Fibroblast of the aortic adventitia (primary cell): ENCODE measurements at places on chromosomes 6 and 20. TPM values are rescaled to one million over a fixed set of nuclear protein-coding genes. Genes with fewer than 3 reads are reported as not detected.
A peak's percentile ranks its signal among the peaks of the same experiment; 100 is the strongest.

DNA sequence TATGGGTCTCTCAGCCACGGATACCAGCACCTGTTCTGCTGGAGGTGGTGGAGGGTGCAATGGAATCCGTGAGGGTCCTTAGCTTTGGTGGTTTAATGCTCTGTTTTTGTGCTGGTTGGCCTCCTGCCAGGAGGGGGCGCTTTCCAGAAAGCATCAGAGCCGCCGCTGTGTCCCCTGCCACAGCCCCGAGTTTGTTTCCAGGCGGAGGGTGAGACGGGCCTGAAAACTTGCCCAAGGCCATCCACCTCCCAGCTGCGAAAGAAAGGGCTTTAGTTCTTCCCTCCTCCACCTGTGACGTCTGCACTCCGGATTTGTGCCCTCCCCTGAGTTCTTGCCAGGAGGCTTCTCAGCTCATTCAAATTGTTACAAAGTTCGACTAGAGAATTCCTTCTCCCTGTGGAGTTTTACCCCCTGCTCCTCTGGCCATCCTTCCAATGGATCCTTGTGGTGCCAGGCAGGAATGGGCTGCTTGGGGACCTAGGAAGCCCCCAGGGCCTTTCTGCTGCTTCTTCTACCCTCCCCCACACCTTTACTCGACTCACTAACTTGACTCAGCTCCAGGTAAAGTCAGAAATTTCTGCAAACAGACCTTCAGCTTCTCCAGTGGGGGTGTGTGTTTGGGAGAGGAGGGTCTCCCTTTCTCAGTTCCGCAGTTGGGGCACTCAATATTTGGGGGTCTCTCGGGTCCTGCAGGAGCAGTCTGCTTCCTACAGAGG is 873.7 kb downstream of the KIF16B start:
- DNase-seq: no peak

- peak; percentile 45 for DNase-seq
These were observed 28.2 kb downstream of the CBFA2T2 start for GRCh38 chr20:33518071-33518470.

GRCh38 chr6:126743076-126743475 is 375.4 kb upstream of the RSPO3 start:
- no peak for DNase-seq

OR2B6 gene
- total RNA-seq: not detected in 2 replicates

CFAP206 gene
- total RNA-seq: 0.27 and 0.90 TPM in 2 replicates

- no peak for DNase-seq
These were observed 26.7 kb upstream of the ADA start for GRCh38 chr20:44678242-44678641.

ENPP4 gene
- total RNA-seq: 0.99 and 6.1 TPM in 2 replicates

SHLD1 gene
- 1.2 and 2.0 TPM in 2 replicates for total RNA-seq

DNA sequence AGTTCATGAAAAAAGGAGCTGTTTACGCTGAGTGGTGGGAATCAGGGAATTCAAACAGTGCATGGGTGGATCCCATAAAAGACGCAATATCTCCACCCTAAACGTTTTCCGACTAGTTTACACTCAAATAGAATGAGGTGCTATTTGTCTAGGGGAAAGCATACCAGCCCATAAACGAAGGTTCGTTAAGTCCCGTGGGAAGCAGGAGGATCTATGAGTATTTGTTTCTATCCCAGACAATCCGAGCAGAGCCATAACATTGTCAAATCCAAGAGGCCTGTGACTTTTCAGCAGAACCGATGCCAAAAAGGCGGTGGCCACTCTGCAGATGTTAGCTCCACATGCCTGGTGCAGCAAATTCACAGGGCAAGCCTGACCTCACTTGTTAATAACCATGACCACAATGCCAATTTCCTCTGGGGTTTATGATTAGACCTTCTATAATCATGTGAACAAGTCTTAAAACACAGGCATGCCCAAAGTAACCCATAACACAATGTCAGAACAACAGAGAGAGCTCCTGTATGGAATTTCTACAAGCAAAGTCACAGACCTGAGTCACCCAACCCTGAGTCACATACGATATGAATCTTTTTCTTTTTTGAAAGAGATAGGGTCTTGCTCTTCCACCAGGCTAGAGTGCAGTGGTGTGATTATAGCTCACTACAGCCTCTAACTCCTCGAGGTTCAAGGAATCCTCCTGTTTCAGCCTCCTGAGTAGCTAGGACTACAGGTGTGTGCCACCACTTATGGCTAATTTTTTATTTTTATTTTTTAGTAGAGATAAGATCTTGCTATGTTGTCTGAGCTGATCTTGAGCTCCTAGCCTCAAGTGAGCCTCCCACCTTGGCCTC is 123.3 kb downstream of the KIF13A start:
- peak; percentile 77 for DNase-seq

BPIFB2 gene
- total RNA-seq: not detected in 2 replicates

DNA sequence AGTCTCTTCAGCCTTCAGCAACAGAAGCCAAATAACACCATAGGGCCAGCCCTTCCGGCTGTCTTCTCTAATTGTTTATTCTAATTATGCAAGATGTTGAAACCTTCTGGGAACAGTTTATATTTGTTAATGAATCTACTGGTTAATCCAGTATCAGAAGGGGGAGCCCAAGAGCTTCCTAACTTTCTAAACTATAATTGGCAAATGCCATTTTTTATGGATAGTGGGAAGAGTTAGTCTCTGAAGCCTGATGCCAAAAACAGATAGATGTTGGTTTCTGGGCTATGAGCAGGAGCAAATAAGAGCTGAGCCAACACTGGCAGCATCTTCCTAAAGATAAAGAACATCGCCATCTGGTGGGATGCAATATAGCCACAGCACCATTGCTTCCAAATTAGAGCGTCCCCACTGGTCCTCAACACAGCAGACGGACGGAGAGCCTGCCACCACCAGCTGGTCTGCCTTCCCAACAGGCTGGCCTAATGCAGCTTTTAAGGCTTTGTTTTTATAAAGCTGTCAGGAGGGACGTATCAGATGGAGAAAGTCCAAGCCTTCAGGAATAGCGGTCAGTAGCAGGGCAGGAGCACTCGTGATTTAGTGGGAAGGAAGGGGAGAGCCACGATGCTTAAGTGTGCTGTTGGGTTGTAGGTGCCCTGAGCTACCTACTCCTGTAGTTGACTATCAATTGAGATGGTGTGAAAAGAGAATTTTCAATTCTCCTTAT is 118.8 kb downstream of the RALGAPA2 start:
- peak; percentile 57 for DNase-seq

DNA sequence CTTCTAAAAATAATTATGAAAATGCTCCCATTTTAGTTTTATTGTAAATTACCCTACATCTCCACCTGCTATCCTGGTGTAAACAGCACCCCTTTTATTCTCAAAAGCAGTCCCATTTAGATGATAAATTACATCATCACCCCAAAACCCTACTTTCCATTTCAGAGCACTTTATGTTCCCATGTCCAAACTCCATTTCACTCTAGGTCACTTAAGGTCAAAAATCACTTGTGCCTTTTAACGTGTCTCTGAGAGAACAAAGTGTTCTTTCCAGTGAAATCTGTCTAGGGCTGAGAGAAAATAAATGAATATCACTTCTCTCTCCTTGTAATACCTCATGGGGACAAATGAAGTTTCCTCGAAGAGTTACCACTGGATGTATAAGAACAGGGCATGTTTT is 157.3 kb downstream of the INSM1 start:
- DNase-seq: no peak

- DNase-seq: no peak
These were observed 187.2 kb downstream of the TFAP2C start for GRCh38 chr20:56816349-56816748.

- DNase-seq: no peak
These were observed 13.7 kb downstream of the BCL2L1 start for GRCh38 chr20:31708736-31709534.

GRCh38 chr6:33854572-33855030 is 50.8 kb upstream of the MLN start:
- peak; percentile 15 for DNase-seq

DNA sequence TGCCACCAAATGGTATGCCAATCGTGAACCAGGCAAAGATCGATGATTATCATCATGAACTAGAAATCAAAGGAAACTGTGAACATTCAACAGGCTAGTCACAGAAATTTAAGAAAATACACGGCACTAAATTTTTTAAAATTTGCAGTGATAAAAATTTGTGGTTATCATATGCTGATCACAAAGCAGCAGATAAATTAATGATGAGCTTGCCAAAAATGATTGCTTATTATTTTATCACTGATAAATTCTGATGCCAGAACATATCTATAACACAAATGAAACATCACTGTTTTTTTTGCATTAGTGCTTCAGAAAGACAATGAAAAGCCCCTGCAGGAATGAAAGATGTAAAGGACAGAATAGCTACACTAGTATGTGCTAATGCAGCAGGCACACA is 1413.2 kb upstream of the MAP3K7 start:
- DNase-seq: no peak

- peak; percentile 47 for DNase-seq
These were observed 87.7 kb downstream of the TMEM242 start for GRCh38 chr6:157235600-157236039.
